ENCODE measurements at places on chromosomes 5 and 9.

- DNase-seq: no peak
These were observed 38.8 kb upstream of the RPL26L1 start for GRCh38 chr5:172920447-172920849.

DNA sequence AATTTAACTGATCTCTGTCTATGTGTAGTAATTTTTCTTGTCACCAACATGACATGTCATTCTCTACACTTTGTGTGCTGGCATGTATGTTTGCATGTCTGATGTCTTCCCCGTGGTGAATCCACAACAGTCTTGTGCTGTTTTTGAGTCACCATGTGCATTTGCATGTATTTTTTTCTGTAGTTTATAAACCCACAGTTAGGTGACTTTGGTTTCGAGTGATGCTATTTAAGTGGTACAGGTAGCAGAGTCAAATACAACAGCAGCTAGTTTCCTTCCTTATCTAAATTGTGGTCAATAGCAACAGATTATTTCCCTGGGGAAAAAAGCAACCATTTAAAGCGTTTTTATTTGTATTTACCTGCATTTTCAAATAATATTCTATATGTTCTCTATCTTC lies 89.9 kb upstream of the FSD1L start:
- no peak for DNase-seq

- DNase-seq: peak; percentile 32
These were observed 17.0 kb downstream of the OR13J1 start for GRCh38 chr9:35852876-35853865.

- no peak for DNase-seq
These were observed 96.1 kb upstream of the SAP30L start for GRCh38 chr5:154349626-154350264.

DNA sequence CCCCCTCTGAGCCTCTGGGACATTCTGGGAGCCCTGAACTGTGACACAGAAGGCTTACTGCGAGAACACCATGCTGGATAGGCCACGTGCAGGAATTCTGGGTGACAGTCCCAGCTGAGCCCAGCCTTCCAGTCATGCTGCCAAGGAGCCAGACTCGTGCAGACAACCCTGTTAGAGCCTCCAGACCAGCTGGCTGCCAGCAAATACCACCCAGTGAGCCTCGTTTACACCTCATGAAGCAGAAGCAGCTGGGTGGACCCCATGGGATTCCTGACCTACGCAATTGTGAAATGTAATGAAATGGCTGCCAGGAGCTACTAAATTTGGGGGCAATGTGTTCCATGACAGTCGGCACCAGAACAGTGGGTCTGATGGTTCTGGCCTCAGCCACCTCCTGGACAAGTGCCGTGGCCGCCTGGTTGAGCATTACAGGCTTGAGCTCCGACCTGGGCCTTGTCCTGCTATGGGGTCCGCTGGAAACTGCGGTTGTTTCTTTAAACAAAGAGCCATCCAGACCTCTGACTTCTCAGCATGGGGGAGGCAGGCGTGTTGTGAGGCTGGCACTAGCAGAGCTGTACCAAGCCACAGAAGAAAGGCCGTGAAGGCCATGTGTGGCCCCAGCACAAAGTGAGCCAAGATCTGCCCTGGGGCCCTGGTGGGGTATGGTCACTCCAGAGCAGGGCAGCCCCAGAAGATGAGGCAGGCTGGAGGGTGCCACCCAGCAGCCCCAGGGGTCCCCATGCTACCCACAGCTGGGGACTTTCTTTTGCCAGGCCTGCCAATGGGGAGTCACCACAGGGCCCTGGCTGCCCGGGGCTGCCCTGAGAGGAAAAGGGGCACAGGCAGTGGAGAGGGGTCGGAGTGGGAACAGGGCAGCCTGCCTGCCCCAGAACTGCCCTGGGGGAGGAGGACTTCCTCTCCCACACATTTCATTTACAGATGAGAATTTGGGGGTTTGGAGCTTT lies 19.3 kb upstream of the RXRA start:
- DNase-seq: no peak

- DNase-seq: no peak
These were observed 156.4 kb downstream of the GABBR2 start for GRCh38 chr9:98552331-98552730.

DNA sequence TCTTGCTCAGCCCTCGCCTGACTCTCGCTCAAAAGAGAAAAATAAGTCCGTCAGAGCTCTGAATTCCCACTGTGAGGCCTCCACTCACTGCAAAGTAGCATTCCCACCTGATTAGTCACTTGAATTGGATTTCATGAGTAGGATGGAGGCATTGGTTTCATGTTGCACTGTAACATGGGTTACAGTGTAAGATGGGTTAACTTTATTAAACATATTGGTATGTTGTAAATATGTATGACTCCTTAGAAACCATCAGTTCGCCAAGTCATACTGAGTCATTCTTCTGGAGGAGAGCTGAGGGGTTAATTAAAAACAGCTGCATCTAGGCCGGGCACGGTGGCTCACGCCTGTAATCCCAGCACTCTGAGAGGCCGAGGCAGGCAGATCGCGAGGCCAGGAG lies 93.8 kb upstream of the BNC2 start:
- DNase-seq: no peak

DNA sequence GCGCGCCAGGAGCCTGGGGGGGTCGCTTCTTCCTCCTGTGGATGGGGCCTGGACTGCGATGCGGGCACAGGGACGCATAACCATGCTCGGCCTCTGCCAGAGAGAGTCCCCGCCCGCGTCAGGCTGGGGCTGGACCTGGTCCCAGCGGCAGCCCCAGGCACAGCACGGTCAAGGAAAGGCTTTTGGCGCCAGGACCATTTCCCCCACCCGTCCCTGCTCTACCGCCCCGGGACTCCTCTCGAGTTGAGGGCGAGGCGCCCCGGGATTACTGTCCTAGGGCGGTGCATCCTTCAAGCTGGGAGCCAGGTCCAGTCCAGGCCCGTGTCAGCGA lies 341 bp downstream of the MXD3 start:
- peak; percentile 74 for DNase-seq

DNA sequence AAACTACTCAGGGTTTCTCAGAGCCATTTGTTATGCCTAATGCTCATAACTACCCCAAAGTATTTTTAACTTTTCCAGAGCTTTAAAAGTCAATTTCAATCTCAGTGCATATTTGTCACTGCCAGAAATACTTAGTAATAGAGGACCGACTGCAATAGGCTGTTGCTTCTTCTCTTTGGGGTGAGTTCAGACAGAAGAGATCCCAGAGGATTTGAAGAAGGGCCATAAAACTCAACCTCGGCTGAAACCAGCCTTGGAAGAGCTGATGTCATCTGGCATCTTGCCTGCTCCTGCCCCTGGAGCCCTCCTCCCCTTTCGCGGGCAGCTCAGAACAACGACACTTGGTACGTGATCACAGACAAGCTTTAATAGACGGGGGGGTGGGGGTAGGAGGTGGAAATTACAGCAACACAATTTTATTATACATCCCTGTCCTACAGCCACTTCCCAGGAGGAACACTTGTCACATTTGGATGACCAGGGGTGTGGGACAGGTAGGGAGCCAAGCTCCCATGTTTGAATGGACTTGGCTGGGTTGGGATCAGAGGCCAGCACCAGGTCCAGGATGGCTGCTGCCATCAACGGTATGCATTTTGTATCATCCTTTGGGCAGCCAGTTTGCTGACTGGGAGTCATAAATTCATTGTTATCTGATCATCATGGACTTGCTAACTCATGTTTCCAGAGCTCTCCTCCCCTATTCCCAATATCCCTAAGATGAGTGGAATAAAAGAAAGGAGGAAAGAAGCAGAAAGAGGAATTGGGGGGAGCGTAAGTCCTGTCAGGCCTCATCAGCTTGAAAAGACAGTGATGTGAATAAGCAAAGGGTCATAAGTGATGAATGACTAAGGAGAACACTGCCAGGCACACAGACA lies 186.6 kb upstream of the PANK3 start:
- DNase-seq: no peak

DNA sequence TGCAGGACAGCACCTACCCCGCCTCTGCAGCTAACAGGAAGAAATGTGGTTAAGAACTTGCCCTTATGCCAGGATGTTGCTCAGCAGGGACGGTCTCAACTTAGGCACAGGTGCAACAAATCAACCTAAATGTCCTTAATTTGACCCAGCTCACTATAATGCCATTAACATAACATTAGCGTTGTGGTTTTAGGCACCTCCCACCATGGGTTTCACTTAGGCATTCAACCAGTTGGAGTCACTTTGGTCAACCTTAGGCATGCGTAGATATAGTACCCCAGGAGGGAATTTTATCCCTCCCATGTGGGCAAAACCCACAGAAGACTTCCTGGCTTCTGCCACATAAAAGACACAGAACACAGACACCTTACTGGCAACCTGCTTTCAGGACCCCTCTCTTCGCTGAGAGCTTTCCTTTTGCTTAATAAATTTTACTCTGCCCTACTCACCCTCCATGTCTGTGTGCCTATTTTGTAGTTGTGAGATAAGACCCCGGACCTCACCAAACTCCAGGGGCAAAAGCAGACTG lies 8.7 kb upstream of the ERAP1 start:
- no peak for DNase-seq

DNA sequence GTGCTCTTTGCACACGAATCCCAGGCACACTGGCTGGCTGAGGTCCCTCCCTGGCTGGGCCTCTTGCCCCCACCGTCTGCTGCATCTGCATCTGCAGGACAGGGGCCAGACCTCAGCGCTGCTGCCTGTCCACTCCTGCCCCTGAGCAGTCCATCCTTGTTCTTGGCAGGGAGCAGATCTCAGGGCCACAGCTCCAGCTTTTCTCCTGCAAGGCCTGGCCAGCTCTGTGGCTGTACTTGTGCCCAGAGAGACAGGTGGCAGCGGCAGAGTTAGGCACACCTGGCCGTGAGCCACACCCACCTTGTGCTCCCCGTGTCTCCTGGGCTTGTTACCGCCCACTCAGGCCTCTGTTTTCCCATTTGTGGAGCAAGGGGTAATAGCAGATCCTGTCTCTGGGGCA lies 13.9 kb downstream of the NEK6 start:
- no peak for DNase-seq

Data from ovary (tissue), 10 donors.